ENCODE measurements at places on chromosomes 7 and 10. TPM values are rescaled to one million over a fixed set of nuclear protein-coding genes. Genes with fewer than 3 reads are reported as not detected.

Gene HABP2
- not detected for polyA plus RNA-seq

Gene NET1
- 24.8 TPM for polyA plus RNA-seq

Gene ATXN7L1
- 5.1 TPM for polyA plus RNA-seq

Gene SLIT1
- polyA plus RNA-seq: 0.01 TPM

Gene TMEM139
- not detected for polyA plus RNA-seq

Gene CALHM1
- not detected for polyA plus RNA-seq

Measured in fibroblast of lung (primary cell).